CD4-positive, alpha-beta memory T cell (primary cell): ENCODE measurements at places on chromosomes 7 and 10. TPM values are rescaled to one million over a fixed set of nuclear protein-coding genes. Genes with fewer than 3 reads are reported as not detected.

Gene NPFFR1
- total RNA-seq = not detected

- H3K4me3 ChIP-seq = no peak overlapping the region
- H3K27me3 ChIP-seq = peaks cover 7% of the 10 kb centered on the region
- no peak for DNase-seq
- H3K27ac ChIP-seq = no peak overlapping the region
- peaks cover 4% of the 10 kb centered on the region for H3K4me1 ChIP-seq
- H3K36me3 ChIP-seq = no peaks in the 10 kb centered on the region
Observed at GRCh38 chr7:44305564-44306507, 19.6 kb downstream of the CAMK2B start.

DNA sequence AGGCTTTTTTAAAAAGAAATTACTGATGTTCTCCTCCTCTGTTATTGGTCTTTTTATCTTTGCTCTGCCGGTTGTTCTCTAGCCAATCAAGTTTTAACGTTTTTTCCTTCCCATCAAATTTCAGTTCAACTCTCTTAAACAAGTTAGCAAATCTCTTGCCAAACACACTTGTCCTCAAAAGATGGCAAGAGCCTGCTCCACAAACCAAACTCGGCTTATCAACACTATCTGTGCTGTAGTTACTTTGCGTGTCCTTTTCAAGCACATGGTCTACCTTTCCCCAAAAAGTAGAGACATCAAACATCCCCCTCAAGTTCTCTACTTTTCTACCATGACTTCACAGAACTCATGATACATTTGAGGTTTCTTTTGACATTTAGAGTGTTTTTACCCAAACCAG lies 71.3 kb downstream of the OSBPL3 start:
- H3K27me3 ChIP-seq = no peaks in the 10 kb centered on the region
- H3K4me3 ChIP-seq = no peak overlapping the region
- H3K27ac ChIP-seq = no peak overlapping the region
- H3K4me1 ChIP-seq = peaks cover 91% of the 10 kb centered on the region

DNA sequence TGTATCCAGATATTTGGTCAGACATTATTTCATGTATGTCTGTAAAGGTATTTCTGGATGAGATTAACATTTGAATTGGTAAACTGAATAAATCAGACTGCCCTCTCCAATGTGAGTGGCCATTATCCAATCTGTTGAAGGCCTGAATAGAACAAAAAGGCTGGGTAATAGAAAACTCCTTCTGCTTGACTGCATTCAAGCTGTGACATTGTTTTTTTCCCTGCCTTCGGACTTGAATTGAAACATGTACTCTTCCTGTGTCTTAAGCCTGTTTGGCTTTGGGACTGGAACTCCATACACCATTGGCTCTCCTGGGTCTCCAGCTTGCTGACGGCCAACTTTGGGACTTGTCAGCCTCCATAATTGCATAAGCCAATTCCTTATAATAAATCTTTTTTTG lies 36.0 kb upstream of the ARHGAP21 start:
- peaks cover 5% of the 10 kb centered on the region for H3K4me1 ChIP-seq
- no peak overlapping the region for H3K4me3 ChIP-seq
- H3K27me3 ChIP-seq = no peaks in the 10 kb centered on the region

GRCh38 chr7:131087756-131088658 lies 239.7 kb upstream of the MKLN1 start:
- H3K27ac ChIP-seq = no peak overlapping the region
- H3K36me3 ChIP-seq = peaks cover 8% of the 10 kb centered on the region
- DNase-seq = no peak
- H3K4me3 ChIP-seq = no peak overlapping the region
- H3K4me1 ChIP-seq = peaks cover 76% of the 10 kb centered on the region

GRCh38 chr7:117775801-117776200 lies 97.4 kb downstream of the CTTNBP2 start:
- no peak overlapping the region for H3K4me3 ChIP-seq
- H3K27ac ChIP-seq = no peak overlapping the region
- no peaks in the 10 kb centered on the region for H3K4me1 ChIP-seq
- H3K27me3 ChIP-seq = no peaks in the 10 kb centered on the region
- H3K36me3 ChIP-seq = no peaks in the 10 kb centered on the region

Gene ARHGAP22
- total RNA-seq = 0.83 TPM

DNA sequence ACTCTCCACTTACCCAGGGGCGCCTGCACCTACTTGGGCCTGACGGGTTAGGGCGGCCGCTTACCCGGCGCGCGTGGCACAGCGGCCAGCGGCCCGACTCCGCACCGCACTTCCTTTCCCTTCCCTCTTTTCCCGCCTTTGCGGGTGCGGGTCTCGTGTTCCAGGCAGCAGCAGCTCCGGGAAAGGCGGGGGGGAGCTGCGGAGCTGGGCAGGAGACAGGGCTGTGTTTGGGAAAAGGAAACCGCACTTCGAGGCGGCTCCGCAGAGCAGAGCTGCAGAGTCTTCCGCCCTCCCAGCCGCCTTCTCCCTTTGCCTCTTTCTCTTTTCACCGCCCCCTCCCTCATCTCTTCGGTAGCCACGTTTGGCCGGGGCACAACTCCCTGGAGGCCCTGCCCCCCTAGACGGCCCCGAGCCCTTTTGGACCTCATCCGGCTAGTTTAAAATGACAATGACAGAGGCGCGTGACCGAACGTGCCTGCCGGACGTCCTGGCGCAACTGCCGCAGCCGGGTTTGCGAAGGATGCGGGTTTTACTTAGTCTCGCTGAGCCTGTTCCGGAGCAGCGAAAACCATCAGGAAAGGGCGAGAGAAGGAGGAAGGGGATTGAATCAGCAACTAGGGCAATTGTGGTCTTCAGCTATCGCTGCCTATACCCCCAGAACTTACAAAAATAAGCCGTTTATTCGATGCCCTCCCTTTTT lies 7.9 kb upstream of the PAX2 start:
- no peak overlapping the region for H3K4me3 ChIP-seq
- peaks cover 53% of the 10 kb centered on the region for H3K27me3 ChIP-seq
- no peaks in the 10 kb centered on the region for H3K36me3 ChIP-seq
- DNase-seq = no peak
- peaks cover 13% of the 10 kb centered on the region for H3K4me1 ChIP-seq

Gene GPR15LG
- not detected for total RNA-seq

Gene LRRC61
- 11.0 TPM for total RNA-seq

GRCh38 chr10:6320320-6321010 lies 117.7 kb downstream of the PFKFB3 start:
- no peak overlapping the region for H3K4me3 ChIP-seq
- H3K4me1 ChIP-seq = no peaks in the 10 kb centered on the region
- H3K27ac ChIP-seq = no peak overlapping the region
- DNase-seq = no peak
- no peaks in the 10 kb centered on the region for H3K36me3 ChIP-seq
- H3K27me3 ChIP-seq = no peaks in the 10 kb centered on the region

Gene CYP2C8
- total RNA-seq = not detected

Gene CYP3A7
- total RNA-seq = not detected

DNA sequence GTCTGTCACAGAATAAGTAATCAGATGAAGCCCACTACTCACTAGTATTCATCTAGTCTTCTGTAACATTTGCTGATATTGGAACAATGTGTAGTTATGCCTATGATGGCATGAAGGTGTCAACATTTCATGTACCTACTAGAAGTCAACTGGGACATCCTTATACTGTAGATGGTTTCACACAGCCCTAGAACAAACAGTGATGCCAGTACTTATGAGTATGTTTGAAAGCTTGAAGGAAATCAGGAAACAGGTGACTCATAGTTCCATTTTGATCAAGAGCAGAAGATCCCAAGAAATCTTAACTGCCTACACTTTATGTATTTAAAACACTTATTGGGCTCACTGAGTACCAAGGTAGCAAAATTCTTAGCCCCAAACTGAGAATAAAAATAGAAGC lies 1519.6 kb downstream of the REEP3 start:
- no peaks in the 10 kb centered on the region for H3K4me1 ChIP-seq
- H3K36me3 ChIP-seq = no peaks in the 10 kb centered on the region
- H3K4me3 ChIP-seq = no peak overlapping the region

GRCh38 chr7:83588602-83589240 lies 60.2 kb downstream of the SEMA3E start:
- no peak overlapping the region for H3K27ac ChIP-seq
- no peak overlapping the region for H3K4me3 ChIP-seq
- no peaks in the 10 kb centered on the region for H3K27me3 ChIP-seq
- no peaks in the 10 kb centered on the region for H3K36me3 ChIP-seq
- no peaks in the 10 kb centered on the region for H3K4me1 ChIP-seq

DNA sequence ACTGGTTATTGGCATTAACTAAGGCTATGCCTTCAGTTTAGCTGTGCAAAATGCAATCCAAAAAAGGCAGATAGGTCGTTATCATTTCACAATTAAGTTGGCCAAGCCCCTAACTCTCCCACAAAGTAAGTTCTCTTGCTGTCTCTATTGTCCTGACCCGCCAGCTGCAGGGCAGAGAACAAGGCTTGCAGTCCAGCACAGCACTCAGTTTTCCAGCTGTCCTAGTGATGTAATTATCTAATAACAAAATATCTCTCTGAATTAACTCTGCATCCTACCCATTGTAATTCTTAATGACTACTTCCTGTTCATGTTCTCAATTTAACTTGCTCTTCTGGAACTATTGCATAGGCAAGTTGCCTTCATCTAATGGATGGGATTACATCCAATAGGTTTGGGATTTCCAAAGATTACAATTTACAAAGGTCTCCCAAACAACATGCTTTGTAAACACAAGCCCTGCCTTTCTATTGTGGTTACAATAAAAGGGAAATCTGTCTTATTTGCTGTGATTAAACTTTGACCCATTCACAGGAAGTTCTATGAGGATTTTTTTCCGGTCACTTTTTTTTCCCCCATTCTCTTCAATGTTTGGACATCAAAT lies 55.2 kb downstream of the CDK6 start:
- peaks cover 5% of the 10 kb centered on the region for H3K4me1 ChIP-seq
- H3K27me3 ChIP-seq = no peaks in the 10 kb centered on the region
- H3K27ac ChIP-seq = no peak overlapping the region
- DNase-seq = no peak

- H3K27me3 ChIP-seq = no peaks in the 10 kb centered on the region
- no peaks in the 10 kb centered on the region for H3K36me3 ChIP-seq
- H3K27ac ChIP-seq = no peak overlapping the region
- H3K4me1 ChIP-seq = no peaks in the 10 kb centered on the region
- no peak overlapping the region for H3K4me3 ChIP-seq
- DNase-seq = no peak
Observed at GRCh38 chr7:123043642-123044041, 48.1 kb upstream of the TAS2R16 start.

DNA sequence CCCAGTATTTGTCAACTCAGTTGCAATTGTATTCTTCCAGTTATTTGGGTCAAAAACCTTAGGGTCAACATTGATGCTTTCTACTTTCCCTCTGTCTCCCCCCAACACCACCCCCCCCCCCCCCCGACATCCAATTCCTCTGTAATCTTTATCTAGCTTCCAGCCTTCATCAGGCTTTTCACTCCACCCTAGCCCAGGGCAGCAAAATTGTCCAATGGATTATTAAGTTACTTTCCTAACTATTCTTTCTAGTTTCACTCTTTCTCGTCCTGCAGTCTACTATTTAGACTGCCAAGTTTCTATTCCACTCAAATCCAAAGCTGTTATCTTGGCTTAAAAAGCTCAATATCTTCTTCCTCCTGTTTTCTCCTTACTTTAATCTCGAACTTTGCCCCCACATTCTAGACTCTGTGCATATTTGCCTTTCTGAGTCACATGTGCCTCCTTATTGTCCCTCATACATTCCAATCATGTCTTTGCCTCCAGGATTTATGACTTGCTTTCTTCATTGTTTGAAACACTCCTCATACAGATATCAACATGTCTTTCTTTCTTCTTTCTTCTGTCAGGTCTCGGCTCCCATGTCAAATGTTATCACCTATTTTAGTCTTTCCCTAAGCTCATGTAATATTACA lies 196.6 kb upstream of the TMEM196 start:
- no peaks in the 10 kb centered on the region for H3K27me3 ChIP-seq
- H3K4me1 ChIP-seq = no peaks in the 10 kb centered on the region
- no peaks in the 10 kb centered on the region for H3K36me3 ChIP-seq
- no peak overlapping the region for H3K27ac ChIP-seq
- H3K4me3 ChIP-seq = no peak overlapping the region
- no peak for DNase-seq

DNA sequence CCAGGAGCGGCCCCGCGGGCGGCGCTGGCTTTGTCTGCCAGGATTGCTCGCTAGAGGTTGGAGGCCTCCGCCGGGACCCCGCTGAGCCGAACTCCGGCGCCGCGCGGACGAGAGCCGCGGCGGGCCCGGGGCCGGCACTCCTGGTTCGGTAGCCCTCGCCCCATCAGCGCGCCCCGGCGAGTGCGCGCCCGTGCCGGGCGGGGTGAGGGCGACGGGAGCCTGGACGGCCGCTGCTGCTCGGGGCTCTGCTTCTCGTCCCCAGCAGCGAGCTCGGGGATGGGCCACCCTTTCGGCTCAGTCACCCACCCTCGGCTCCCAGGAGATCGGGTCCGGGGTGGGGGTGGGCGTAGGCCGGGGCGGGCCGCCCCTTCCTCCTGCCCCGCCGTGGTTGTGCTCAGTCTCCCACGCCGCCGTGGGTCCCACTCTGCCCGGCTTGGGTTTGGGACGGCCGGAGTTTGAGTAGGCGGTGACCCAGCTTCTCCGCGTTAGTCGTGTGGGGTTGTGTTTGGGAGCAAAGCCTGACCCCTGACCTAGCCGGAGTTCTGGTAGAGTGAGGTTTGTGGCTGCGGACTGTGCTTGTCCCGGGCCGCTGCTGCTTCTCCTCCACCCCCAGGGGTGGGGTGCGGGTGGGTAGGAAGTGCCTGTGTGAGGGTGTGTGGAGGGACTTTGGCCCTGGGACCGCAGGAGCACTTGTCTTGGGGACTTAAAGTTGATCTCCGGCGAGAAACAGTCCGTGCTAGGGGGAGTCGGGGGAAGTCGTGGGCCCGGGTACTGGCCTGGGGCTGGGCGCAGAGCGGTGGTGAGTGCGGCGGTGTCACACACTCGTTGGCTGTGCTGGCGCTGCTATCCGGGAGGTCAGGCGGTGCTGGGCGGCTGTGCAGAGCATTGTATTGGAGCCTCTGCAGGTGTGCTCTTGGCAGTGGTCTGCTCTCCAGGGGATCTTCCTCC lies 677 bp downstream of the TSPAN14 start:
- H3K36me3 ChIP-seq = no peaks in the 10 kb centered on the region
- no peak for DNase-seq
- H3K4me3 ChIP-seq = peak overlapping the region; percentile 70
- peaks cover 39% of the 10 kb centered on the region for H3K4me1 ChIP-seq
- peak overlapping the region; percentile 83 for H3K27ac ChIP-seq

Gene OR2A1
- total RNA-seq = not detected

GRCh38 chr7:43954524-43955228 lies 28.4 kb downstream of the UBE2D4 start:
- no peaks in the 10 kb centered on the region for H3K27me3 ChIP-seq
- no peak for DNase-seq
- peaks cover 25% of the 10 kb centered on the region for H3K36me3 ChIP-seq
- H3K27ac ChIP-seq = no peak overlapping the region

DNA sequence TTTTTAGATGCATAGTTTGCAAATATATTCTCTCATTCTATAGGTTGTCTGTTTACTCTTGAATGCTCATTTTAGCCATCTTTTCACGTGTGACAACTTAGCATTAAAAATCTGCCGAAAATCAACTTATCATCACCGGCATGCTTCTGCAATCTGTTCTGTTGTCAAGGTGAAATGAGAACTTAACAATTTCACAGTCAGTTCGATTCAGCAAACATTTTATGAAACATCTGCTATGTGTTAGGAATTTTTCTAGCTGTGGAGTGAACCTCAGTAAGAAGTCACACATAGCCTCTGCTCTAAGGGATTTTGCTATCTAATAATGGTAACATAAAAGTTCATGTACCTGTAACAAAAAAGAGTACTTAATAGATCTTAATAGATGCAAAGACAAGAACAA lies 256.1 kb downstream of the ZWINT start:
- no peaks in the 10 kb centered on the region for H3K4me1 ChIP-seq
- H3K4me3 ChIP-seq = no peak overlapping the region
- no peaks in the 10 kb centered on the region for H3K36me3 ChIP-seq
- no peaks in the 10 kb centered on the region for H3K27me3 ChIP-seq
- DNase-seq = no peak
